ENCODE measurements at places on chromosomes 7 and 10. TPM values are rescaled to one million over a fixed set of nuclear protein-coding genes. Genes with fewer than 3 reads are reported as not detected.

The FAM180A gene
- not detected for total RNA-seq

DNA sequence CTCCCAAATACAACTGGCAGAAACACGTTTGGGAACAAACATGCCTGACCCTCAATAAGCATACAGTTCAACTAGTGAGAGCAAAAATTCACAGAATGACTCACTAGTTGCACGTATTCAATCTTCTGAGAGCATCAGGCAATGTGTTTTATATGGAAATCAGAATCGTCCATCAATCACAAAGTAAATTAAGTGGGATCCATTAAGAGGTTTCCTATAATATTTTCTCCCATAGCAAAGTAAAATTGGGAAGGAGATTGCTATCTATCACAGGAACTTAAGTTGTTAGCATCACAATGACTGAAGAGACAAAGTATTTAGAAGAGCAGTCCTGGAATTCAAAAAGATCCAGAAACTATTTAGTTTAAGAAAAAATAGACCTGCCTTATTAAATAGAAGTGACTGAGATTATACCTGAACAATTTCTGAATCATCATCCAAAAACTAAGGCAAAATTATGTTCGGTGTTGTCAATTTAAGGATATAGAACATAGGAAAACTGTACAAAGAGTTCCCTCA lies 28.3 kb downstream of the INHBA start:
- H3K4me3 ChIP-seq = no peak overlapping the region
- H3K27ac ChIP-seq = peak overlapping the region; percentile 64
- DNase-seq = no peak
- peaks cover 14% of the 10 kb centered on the region for H3K4me1 ChIP-seq
- no peaks in the 10 kb centered on the region for H3K27me3 ChIP-seq

GRCh38 chr7:98252425-98253054 lies 508 bp upstream of the TECPR1 start:
- H3K36me3 ChIP-seq = no peaks in the 10 kb centered on the region
- peaks cover 23% of the 10 kb centered on the region for H3K4me1 ChIP-seq
- H3K27me3 ChIP-seq = no peaks in the 10 kb centered on the region
- DNase-seq = no peak
- peak overlapping the region; percentile 96 for H3K4me3 ChIP-seq

The ANXA8L1 gene
- not detected for total RNA-seq

- H3K4me1 ChIP-seq = no peaks in the 10 kb centered on the region
- H3K27ac ChIP-seq = no peak overlapping the region
- H3K36me3 ChIP-seq = no peaks in the 10 kb centered on the region
- no peaks in the 10 kb centered on the region for H3K27me3 ChIP-seq
- no peak for DNase-seq
Observed at GRCh38 chr10:14487488-14487883, 156.8 kb upstream of the FRMD4A start.
